ENCODE measurements at places on chromosomes 13 and 19. TPM values are rescaled to one million over a fixed set of nuclear protein-coding genes. Genes with fewer than 3 reads are reported as not detected.
A peak's percentile ranks its signal among the peaks of the same experiment; 100 is the strongest.

DNA sequence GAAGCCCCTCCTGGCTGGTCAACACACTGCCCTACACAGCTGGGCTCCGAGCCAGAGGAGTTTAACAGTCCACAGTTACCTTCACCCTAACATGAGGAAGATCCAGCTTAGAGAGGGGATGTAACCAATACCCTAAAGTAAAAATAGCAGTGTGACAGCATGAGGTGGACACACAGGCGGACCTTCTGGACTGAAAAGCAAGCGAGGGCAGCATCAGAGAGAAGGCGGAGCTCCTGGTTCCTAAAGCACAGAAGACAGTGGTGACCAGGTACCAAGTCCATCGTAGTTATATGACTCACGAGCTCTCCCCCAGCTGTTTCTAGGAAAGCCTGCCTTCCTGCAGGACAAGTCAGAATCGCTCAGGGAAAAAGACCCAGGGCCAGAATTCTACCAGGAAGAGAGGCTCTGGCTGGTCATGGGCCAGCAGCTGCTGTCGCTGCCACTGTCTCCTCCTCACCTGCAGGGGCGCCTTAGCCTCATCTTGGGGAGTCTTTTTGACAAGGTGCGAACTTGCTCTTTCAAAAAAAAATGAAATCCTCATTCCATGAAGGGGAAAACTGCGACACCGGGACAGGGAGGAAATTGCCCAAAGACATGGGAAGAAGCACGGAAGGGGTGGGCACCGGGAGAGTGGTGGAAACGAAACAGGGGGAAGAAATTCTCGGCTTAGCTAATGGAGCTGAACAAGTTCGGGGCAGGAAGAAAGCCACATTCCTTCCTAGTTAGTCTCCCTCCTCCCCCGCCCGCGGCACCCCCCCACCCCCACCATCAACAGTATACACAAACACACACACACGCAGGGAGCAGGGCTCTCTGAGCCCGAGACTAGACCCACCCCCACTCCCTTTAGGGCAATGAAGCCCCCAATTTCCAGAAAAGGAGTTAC lies 1.7 kb downstream of the ELL start:
- peak; percentile 83 for DNase-seq

DNA sequence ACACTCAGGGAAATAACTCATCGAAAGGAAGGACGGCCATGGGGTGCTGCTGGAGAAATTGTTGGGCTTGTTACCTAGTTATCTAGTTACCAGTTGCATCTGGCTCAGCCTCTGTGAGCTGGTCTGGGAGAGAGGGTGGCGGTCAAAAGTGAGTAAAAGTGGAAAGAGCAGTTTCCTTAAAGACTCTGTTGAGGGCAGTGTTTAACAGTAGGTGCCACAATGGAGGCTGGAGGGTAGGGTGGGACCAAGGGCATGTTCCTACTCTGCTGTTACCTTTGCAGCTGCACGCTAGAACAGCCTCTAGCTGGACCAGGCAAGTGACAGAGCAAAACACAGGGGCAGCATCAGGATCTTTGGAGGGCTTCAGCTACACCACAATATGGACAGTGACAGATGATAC lies 228.8 kb upstream of the STARD13 start:
- no peak for DNase-seq

DNA sequence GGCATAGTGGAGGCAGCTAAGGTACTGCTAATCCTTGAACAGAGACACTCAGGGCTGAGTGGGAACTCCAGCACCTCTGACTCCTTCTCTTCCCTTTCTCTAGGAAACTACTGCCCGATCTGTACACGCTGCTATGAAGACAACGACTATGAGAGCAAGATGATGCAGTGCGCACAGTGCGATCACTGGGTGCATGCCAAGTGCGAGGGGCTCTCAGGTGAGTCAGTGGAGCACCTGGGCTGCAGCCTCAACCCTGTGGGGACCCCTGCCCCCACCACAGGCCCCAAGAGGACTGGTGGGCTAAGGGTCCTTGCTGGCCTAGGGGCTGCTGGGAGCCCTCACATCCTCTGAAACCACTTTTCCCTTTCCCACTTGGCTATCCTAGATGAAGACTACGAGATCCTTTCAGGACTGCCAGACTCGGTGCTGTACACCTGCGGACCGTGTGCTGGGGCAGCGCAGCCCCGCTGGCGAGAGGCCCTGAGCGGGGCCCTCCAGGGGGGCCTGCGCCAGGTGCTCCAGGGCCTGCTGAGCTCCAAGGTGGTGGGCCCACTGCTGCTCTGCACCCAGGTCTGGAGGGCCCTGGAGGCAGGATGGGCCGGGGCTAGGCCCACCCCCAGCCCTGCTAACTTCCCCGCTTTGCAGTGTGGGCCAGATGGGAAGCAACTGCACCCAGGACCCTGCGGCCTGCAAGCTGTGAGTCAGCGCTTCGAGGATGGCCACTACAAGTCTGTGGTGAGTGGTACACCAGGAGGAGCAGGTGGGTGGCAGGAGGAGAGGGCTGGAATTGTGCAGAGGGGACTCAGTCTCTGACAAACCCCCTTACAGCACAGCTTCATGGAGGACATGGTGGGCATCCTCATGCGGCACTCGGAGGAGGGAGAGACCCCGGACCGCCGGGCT lies 9.5 kb downstream of the KMT2B start:
- no peak for DNase-seq

- DNase-seq = no peak
These were observed 718.0 kb downstream of the DACH1 start for GRCh38 chr13:71149046-71149445.

DNA sequence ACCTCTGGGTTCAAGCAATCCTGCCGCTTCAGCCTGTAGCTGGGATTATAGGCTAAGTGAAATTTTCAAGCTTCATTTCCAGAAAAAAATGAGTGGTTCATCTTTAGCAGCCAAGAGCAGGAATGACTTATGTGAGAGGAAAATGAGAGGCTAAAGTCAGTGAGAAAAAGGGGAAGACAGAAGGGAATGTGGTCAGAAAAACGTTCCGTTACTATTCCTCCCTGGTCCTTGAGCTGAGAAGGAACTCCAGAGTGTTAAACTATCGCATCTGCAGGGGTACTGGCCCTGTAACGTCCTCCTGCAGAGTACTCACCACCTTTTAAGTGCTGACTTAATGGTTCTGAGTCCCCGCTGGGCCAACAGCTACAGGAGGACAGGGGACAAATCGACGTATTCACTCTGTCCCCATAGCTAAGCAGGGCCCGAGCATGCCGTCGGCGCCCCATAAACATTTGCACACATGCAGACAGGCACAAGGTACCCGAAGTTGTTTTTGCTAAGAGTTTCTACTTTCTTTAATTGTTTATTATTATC lies 88.1 kb downstream of the FLT1 start:
- no peak for DNase-seq

The KIR2DL1 gene
- total RNA-seq = 0.58 TPM

GRCh38 chr13:39044536-39044935 lies 6.3 kb downstream of the NHLRC3 start:
- no peak for DNase-seq

Data from upper lobe of right lung (tissue), 1 donor.